ENCODE measurements at places on chromosomes 2 and 18.

GRCh38 chr18:56517196-56517595 is 121.2 kb downstream of the TXNL1 start:
- DNase-seq, result no peak

- no peak for DNase-seq
Observed at GRCh38 chr2:19362094-19362754, 3.8 kb upstream of the OSR1 start.

DNA sequence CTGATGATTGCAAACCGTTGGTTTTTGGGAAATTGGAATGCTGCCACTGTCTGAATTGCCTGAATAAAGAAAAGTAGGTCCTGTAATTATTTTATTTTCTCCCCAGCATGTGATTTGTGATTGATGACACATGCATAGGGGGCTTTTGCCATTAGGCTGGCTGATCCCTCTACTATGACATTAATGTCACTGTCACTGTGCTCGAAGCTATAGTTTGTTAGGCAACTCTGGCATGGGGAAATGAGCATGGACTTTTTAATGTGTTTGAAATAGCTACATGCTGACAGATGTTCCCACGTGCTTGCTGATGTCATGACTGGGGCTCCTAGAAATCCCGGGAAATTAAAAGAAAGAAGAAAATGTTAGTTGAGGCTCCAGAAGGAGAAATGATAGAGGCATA is 99.1 kb downstream of the HRH4 start:
- DNase-seq, result no peak

DNA sequence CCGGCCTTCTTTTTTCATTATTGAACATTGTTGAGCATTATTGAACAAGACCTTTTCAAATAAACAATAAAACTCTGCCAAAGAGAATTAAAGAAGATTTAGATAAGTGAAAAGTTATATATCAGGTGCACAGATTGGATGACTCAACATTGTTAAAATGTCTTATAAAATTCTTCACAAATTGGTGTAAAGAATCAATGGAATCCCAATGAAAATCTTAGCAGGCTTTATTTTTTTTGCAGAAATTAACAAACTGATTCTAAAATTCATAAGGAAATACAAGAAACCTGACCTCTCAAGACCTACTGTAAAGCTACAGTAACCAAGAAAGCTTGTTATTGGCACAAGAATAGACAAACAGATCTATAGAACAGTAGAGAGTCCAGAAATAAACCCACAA is 70.3 kb downstream of the LAMA1 start:
- DNase-seq, result no peak

DNA sequence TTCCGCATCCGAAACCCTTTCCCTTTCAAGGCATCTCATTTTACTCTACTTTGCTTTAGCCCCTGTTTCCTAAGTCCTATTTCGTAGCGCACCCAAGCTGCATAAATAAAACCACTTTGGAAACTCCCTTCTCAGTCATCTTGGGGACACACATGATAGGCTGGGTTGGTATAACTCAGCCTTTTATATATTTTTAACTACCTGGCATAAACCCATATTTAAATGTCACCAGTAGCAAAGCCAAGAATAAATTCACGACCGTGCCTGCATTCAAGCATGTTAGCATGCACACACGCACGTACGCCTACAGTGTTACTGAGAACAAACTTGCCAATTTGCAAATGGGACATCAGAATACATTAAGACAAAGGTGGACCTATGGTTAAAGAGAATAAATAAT is 564.7 kb upstream of the PIK3C3 start:
- DNase-seq, result no peak

- DNase-seq, result no peak
Observed at GRCh38 chr2:40886655-40887054, 434.8 kb upstream of the SLC8A1 start.

DNA sequence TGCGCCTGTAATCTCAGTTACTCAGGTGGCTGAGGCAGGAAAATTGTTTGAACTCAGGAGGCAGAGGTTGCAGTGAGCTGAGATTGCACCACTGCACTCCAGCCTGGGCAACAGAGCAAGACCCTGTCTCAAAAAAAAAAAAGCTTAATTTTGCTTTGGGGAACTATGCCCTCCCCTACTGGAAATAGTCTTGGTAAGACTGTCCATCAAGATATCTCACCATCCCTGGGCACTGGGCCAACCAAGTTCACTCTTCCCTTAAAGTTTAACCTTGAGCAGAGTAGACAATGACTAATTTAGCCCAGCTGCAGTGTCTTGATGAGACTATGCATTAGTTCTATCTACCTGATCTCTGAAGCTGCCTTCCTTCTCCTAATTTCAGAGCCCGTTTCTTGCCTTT is 44.7 kb downstream of the ASXL2 start:
- no peak for DNase-seq

DNA sequence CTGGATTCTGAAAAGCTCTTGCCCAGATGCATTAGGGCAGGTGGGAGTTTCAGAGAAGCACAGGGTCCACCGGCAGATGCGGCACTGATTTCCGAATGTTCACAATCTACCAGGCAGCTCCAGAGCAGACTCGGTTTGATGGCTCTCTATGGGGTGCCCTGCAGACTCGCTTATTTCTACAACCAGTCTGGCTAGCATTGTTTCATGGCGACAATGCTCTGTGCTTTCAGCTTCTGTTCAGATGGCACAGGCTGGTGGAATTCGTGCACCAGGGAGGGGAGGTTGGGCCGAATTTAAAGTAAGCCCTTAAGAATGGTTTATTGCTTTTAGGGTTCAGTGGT is 9.9 kb downstream of the MYT1L start:
- DNase-seq, result no peak

- DNase-seq, result no peak
Observed at GRCh38 chr2:241673797-241674725, 12.6 kb downstream of the DTYMK start.

DNA sequence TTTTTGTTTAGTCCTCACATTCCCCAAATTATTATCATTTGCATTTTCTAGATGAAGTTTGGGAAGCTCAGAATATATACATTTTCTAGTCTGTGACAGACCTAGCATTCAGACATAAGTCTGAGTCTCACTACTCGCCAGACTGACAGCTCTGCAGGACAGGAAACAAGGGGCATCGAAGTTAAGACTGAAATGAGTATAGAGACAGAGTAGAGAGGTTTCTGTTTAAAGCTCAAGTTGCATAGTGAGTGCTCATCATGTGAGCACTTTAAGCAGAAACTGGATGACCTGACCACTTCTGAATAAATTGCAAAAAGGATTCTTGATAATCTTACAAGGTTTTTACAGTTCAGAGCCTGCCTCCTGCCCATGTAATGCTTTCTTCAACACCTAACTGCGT is 1.1 kb downstream of the HADHB start:
- DNase-seq, result no peak

DNA sequence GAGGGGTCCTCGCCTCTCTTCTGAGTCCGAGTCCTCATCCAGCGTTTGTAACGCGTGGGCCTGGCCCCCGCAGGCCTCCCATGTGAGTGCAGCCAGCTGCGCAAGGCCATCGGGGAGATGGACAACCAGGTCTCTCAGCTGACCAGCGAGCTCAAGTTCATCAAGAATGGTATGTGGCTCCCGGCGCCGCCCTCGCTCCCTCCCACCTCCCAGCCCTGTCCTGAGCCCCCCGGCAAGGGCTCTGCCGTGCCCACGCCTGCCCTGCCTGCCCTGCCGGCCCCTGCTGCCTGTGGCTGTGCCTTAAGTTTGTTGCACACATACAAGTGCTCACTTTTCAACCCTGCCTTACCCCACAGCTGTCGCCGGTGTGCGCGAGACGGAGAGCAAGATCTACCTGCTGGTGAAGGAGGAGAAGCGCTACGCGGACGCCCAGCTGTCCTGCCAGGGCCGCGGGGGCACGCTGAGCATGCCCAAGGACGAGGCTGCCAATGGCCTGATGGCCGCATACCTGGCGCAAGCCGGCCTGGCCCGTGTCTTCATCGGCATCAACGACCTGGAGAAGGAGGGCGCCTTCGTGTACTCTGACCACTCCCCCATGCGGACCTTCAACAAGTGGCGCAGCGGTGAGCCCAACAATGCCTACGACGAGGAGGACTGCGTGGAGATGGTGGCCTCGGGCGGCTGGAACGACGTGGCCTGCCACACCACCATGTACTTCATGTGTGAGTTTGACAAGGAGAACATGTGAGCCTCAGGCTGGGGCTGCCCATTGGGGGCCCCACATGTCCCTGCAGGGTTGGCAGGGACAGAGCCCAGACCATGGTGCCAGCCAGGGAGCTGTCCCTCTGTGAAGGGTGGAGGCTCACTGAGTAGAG is 14.4 kb upstream of the ALLC start:
- DNase-seq, result no peak

Data from endothelial cell (in vitro differentiated cells).